ENCODE measurements at places on chromosomes 3 and 15.
A peak's percentile ranks its signal among the peaks of the same experiment; 100 is the strongest.

- DNase-seq = no peak
Observed at GRCh38 chr15:58136731-58137130, 1.4 kb upstream of the AQP9 start.

DNA sequence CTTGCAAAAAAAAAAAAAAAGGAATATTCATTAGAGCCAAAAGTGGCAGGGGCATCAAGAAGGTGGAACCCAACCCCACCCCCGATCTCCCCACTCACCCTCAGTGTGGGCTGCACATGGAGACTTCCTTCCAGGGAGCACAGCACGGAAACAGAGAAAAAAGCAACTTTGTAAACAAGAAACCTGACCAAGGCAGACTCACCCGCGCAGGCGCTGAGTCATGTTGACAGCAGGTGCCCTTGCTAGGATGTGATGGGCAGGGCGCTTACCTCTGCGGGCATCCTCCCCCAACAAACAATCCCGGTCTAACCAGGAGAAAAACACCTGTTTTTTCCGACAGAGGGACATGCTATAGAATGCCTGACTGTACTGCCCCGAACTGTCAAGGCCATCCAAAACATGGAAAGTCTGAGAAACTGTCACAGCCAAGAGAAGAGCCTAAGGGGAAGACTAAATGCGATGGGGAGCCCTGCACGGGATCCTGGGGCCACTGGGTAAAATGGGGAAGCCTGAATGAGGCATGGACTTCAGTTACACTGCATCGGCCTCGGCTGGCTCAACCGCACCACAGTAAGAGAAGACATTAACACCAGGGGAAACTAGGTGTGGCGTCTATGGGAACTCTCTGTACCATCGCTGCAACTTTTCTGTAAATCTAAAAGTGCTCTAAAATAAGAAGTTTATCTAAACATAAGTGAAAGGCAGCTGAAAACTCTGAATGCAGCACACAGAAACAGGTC is 66.7 kb upstream of the GATA2 start:
- DNase-seq = no peak

DNA sequence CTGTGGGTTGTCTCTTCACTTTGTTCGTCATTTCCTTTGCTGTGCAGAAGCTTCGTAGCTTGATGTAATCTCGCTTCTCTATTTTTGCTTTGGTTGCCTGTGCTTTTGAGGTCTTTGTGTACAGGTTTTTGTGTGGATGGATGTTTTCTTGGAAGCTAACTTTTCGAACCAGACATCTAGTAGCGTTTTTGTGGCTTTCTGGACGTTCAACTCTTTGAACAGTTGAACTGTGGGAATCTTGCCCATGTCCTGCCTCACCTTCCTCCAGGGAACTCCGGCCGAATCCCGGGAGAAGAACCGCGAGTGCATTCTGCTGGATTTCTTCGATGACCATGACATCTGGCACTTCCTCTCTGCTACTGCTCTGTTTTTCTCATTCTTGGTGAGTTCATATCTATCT is 70.6 kb downstream of the USF3 start:
- no peak for DNase-seq

DNA sequence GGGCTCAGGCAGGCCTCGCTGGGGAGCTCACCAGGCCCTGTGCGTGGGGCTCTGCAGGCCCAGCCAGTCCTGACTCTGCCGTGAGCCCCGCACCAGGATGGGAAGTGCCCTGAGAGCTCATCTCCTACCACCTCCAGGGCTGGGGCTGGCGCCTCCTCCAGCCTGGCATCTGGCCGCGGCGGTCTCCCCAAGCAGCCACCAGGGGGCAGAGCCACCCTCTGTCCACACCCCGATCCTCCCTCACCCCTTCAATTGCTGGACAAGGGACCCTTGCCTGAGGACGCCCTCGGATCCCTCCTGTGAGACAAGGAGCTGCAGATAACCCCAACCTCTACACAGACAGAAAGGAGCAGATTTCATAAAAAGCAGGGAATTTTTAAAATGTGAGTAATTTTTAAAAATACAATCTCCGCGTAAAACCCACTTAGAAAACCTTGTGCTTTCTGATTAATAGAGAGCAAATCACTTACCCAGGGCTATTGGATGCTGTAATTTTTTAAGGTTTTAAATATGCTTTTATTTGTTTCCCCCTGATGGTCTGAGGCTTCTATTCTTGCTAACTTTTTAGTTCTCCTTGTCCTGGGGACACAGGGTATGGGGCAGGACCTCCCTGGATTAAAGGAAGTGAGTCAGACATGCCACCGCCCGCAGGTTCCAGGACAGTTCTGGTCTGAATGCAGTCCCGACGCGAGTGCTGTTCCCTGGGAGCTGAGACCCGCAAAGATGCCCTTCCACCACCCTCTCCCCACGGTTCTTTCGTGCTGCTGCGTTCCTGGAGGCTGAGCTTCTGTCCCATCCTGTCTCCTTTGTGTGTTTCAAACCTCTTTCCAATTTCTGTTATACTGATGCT is 52.3 kb upstream of the CHRNA7 start:
- DNase-seq = peak; percentile 33

GRCh38 chr15:47139965-47140364 is 577.3 kb upstream of the SEMA6D start:
- DNase-seq = no peak

DNA sequence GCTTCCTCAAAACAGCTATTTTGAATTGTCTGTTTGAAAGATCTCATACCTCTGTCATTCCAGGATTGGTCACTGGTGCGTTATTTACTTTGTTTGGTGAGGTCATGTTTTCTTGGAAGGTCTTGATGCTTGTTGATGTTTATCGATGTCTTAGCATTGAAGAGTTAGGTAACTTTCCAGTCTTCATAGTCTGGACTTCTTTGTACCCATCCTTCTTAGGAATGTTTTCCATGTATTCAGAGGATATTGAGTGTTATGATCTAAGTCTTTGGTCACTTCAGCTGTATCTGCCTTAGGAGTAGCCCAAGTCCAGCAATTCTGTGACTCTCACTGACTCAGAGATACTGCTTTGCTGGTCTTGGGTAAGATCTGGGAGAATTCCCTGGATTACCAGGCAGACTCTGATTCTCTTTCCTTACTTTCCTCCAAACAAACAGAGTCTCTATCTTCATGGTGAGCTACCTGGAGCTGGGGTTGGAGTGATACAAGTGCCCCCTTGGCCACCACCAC is 398.6 kb downstream of the ZIC4 start:
- no peak for DNase-seq
